ENCODE measurements at places on chromosomes 3 and 15. TPM values are rescaled to one million over a fixed set of nuclear protein-coding genes. Genes with fewer than 3 reads are reported as not detected.

ADIPOQ gene
- total RNA-seq, result not detected

C3orf33 gene
- total RNA-seq, result 5.7 TPM

SUSD5 gene
- total RNA-seq, result 2.9 TPM

IL17RE gene
- total RNA-seq, result 1.5 TPM

SMAD6 gene
- 27.2 TPM for total RNA-seq

KCNAB1 gene
- total RNA-seq, result 9.2 TPM

CLDN16 gene
- total RNA-seq, result 0.09 TPM

SELENOS gene
- 52.7 TPM for total RNA-seq

OCA2 gene
- not detected for total RNA-seq

SLC22A14 gene
- not detected for total RNA-seq

MRPS22 gene
- 75.8 TPM for total RNA-seq

EOMES gene
- total RNA-seq, result not detected

MYH15 gene
- total RNA-seq, result 0.99 TPM

ANKRD63 gene
- not detected for total RNA-seq

NAA80 gene
- total RNA-seq, result 8.4 TPM

SHC4 gene
- total RNA-seq, result 2.2 TPM

NPAP1 gene
- total RNA-seq, result 0.16 TPM

SKOR1 gene
- 0.08 TPM for total RNA-seq

GP5 gene
- 0.49 TPM for total RNA-seq

GOLGA8J gene
- total RNA-seq, result not detected
